ENCODE measurements at places on chromosomes 6 and 20. TPM values are rescaled to one million over a fixed set of nuclear protein-coding genes. Genes with fewer than 3 reads are reported as not detected.

The PKIB gene
- total RNA-seq, result 0.52 TPM

The MUCL3 gene
- total RNA-seq, result not detected

The SYCP2 gene
- total RNA-seq, result 3.2 TPM

The CLVS2 gene
- total RNA-seq, result not detected

The PROKR2 gene
- not detected for total RNA-seq

The SLCO4A1 gene
- 55.0 TPM for total RNA-seq

The SCGN gene
- total RNA-seq, result not detected

The ITPA gene
- total RNA-seq, result 70.7 TPM

The L3MBTL1 gene
- total RNA-seq, result 4.3 TPM

The SLC17A9 gene
- 49.7 TPM for total RNA-seq

The GRIK2 gene
- not detected for total RNA-seq

The REM1 gene
- not detected for total RNA-seq

The LAMA2 gene
- 3.0 TPM for total RNA-seq
